ENCODE measurements at places on chromosomes 7 and 10.
A peak's percentile ranks its signal among the peaks of the same experiment; 100 is the strongest.

DNA sequence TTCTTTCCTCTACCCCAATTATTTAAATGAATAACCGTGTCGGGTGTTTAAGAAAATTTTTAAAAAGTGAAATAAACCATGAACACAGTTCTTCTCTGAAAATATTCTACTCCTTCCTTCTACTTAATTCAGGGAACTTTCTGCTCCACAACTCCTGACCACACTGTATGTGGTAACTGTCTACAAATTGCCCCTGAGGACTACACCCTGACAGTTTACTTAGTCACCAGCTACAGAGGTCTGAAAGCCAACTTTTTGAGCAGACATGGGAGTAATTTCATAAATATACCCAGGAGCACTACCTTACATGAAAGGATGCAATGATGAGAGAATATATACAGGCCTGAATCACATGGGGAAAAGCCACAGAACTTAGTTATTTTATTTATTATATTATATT lies 523.2 kb upstream of the SORCS1 start:
- no peak for DNase-seq

DNA sequence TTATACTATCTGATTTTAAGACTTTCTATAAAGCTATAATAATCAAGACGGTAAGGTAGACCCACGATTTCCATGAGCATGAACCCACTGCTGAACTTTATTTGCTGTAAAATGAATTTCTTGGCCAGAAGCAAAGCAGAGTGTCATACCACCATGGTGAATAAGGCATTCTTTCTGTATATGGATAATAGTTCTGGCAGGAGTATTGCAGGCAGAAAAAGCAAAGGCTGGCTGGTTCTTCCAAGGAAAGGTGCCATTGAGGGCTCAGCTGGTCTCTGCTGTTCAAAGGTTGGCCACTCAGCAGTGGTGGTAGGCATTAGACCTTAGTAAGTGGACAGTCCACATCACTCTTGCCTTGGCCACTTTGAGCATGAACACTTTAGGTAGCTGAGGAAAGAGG lies 104.1 kb upstream of the KCNMA1 start:
- no peak for DNase-seq

GRCh38 chr7:36723951-36724664 lies at the start of gene AOAH:
TSS of gene AOAH (minus strand) at chr7:36724494. CDS start at chr7:36724148, 346 bp downstream.
- DNase-seq = peak; percentile 63

GRCh38 chr10:77498829-77499228 lies 138.8 kb downstream of the KCNMA1 start:
- DNase-seq = no peak

DNA sequence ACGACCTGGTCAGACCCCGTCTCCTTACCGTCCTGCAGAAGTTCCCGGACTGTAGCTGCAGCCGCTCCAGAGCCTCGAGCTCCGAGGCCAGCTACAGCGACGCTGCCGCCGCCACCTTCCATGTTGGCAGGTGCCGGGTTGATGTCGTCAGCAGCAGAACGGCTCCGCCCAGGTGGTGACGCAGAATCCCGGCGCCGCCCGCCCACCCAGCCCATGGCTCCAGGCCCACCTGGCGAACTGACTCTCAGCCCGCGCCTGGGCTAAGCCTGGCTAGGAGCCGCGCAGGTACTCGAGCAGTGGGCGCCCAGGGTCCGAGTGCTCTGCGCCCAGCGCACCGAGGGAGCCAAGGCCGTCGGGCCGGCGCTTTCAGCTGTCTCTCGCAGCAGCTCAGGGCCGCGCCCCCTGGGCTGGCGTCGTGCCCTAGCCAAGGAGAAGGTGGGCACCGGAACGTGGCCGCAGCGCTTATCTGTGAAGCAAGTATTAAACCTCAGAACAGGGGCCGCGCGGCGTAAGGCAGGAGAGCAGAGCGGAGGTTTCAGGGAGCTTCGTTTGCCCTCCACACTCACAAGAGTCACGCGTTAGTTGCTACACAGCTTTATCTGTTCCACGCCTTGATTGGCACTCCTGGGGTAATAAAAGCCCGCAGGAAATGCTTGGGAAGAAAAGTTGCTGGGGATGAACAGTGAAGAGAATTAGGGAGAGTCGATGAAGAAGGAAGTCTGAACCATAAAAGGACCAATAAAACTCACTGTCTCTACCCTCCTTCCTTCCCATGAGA lies at the start of the genes COG5 and DUS4L:
Gene COG5, minus strand, starts transcription at position 146 of the 778 bp plus-strand sequence. Its CDS starts 24 bp downstream, at position 122.
Gene DUS4L, plus strand, starts transcription at position 197 of the 778 bp plus-strand sequence. CDS start 3,100 bp downstream, outside the sequence.
- DNase-seq = peak; percentile 80

DNA sequence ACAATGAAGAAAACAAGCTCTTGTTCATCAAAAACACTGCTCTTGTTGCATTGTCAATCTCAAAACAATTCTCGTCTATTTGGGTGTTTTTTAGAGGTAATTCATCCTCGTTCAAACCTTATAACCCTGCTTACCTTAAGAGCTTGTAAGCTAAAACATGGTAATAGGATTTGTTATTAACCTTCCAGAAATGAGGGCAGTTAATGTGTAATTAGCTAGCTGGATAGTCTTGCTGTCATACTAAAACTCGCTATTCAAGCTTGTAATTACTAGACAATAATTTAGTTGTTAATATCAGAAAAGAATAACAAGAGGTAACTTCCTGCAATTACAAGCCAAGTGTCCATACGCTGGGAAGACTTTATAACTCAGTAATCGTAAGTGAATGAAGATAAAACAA lies 101.6 kb downstream of the UBE2H start:
- DNase-seq = no peak

DNA sequence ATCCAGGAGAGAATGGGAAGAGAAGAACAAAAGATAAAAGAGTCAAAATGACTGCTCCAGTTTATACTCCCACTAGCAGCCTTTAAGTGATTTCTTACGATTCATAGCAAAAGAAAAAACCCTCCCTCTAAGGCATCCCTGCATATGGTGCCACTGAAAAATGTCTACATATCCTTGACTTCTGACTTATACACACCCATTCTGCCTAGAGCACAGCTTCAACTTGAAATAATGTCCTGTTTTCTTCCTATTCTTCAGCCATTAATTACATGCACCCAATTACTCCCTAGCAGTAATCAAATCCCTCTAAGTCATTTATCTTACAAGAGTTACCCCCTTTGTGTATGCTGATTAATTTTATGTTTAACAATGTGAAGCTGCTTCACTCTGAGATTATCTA lies 393.5 kb downstream of the HTR7 start:
- DNase-seq = no peak

GRCh38 chr7:132492823-132493445 lies 83.3 kb downstream of the PLXNA4 start:
- DNase-seq = no peak

DNA sequence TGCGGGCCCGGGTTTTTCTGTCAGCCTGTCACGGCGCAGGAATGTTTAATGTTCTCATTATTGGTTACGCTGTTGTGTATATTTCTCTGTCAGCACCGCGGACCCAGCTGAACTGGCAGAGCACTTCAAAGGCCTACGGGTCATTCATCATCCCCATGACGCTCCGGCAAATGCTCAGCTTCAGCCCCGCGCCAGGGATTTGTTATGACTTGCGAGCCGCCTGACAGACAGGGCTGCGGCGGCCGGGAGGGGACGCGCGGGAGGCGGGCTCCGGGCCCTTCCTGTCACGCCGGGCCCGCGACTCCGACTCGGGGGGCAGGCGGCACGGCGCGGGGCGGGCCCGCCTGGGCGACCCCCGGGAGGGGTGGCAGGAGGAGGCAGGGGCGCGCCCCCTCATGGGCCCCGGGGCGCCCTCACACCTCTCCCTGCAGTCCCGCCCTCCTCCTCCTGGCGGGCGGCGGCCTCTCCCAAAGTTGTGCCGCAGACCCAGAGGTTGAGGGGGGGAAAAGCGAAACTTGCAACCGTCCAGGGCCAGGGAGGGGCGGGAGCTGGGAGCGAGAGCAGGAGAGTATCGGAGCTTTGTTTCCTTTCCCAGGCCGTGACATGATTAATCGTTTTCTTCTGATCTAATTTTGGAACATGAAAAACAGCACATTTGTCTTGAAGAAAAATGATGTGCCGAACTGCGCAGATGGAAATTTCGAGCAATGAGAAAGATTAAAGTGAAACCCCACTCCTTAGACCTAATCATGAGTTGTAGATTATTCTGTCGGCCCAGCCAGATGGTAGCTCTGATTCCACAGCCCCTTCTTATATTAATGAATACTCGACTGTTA lies 59.3 kb upstream of the COMTD1 start:
- peak; percentile 63 for DNase-seq

DNA sequence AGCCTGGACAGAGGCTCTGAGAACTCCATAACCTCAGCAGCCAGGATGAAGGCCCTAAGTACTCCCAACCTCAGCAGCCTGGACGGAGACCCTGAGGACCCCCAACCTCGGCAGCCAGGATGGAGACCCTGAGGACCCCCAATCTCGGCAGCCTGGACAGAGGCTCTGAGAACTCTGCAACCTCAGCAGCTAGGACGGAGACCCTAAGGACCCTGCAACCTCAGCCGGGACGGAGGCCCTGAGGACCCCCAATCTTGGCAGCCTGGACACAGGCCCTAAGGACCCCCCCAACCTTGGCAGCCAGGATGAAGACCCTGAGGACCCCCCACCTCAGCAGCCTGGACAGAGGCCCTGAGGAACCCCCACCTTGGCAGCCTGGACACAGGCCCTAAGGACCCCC lies 16.5 kb downstream of the RRP12 start:
- no peak for DNase-seq

GRCh38 chr7:105611856-105612775 lies 30.8 kb upstream of the EFCAB10 start:
- no peak for DNase-seq

DNA sequence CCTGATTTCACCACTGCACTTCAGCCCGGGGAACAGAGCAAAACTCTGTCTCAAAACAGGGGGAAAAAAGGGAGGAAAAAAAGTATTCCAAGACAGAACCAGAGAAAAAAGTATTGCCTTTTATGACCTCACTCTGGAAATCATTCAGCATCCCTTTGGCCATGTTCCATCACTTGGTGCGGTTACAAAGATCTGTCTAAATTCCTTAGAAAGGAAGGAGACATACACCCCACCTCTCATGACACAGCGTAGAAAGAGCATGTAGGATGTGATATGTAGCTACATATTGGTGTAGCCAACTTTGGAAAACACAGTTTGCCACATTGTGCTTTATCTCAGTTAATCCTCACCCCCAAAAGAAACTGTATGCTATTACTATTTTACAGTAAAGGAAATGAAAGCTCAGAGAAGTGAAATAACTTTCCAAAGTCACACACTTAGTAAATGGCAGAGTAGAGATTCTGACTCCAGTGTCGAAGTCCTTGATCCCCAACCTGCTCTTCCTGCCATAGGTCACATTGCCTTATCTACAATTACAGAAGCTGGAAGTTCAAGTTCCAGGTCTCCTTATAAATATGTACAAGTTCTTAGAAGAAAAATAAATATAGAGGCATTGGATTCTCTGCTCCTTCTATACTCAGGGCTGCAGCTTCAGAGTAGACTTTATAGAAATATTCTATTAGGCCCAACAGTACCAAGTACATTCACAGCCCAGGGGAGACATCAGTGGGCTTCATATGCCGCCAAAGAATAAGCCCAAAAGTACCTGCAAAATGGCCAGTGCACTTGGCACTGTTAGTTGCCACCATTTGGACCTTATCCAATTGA lies 91.6 kb upstream of the KMT2E start:
- DNase-seq = no peak

GRCh38 chr10:71383972-71384687 lies 12.6 kb upstream of the CDH23 start:
- peak; percentile 69 for DNase-seq

- DNase-seq = no peak
Observed at GRCh38 chr10:128684215-128684614, 558.0 kb upstream of the MKI67 start.

DNA sequence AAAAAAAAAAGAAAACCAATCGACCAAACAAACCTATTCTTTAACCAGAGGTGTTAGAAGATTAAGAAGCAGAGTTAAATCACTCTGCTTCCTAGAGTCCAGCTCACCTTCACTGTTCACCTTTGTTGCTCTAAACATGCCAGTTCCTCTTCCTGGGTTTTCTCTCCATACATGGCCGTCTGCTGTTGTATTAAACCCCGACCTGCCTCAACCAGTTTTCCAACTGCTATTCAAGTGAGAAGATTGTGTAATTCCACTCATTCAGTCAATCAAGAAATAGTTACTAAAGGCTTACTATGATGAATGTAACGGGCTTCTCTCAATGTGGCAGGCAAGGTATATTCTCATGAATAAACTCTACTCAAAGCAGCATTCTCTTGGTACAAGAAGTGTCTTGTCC lies 8.8 kb downstream of the AASS start:
- no peak for DNase-seq

DNA sequence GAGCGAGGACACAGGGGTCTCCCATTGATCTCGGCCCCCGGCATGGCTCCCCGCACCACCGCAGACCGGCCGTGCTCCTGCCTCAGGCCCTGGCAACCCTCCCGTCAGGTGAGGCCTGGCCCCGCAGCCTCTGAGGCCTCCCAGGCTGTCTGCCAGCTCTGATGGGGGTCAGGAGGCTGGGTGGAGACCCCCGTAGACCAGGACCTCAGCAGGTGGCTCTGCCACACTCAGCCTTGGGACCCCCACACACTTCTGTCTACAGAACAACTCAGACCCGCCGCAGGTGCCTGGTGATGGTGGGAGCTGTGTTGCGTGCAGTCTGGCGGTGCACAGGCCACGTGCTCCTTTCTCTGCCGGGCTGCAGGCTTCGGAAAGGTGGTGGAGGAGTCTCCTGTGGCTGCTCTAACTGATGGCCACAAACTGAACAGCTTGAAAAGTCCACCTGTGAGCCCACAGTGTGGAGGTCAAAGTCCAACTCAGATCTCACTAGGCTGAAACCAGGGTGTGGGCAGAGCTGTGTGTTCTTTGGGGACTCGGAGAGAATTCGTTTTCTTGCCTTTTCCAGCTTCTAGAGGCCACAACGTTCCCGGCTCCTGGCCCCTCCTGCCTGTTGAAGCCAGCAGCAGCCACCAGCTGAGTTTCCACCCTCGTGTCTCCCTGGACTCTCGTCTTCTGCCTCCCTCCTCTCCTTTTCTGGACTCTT lies 62.5 kb downstream of the PWWP2B start:
- DNase-seq = no peak

DNA sequence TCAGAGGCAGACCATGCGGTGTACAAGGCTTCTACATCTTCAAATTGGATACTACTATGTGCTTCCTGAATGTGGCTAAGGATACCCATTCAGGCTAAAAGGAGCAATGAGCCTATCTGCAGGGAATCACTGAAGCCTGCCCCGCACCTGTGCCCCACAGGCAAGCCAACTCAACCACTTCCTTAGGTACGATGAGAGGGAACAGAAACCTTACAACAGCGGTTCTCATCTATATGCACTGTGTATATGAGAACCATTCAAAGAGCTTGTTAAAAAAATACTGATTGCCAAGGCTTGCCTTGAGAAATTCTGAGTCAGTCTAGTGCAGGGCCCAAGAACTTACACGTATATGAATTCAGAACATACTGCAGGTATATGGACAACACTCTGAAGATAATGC lies 679.6 kb downstream of the PARD3 start:
- DNase-seq = no peak

DNA sequence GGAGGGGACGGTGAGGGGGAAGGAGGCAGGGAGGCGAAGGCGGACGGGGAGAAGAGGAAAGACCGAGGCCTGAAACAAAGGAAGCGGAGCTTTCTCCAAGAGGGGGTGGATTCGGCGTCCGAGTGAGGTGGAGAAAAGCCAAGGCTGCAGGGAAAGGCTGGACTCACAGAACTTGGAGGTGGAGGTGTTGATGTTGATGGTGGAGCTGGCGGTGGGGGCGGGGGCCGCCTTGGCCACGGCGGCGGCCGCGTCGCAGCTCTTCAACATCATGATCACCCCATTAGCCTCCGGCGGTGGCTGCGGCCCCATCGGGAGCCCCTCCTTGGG lies 578 bp downstream of the CACUL1 start:
- DNase-seq = peak; percentile 22

Measured in activated T-cell treated with anti-CD3 and anti-CD28 coated beads for 48 hours (primary cell).